ENCODE measurements at places on chromosomes 13 and 19.
A peak's percentile ranks its signal among the peaks of the same experiment; 100 is the strongest.

GRCh38 chr13:50131920-50132903 lies 117.0 kb downstream of the KCNRG start:
- DNase-seq, result peak; percentile 68

DNA sequence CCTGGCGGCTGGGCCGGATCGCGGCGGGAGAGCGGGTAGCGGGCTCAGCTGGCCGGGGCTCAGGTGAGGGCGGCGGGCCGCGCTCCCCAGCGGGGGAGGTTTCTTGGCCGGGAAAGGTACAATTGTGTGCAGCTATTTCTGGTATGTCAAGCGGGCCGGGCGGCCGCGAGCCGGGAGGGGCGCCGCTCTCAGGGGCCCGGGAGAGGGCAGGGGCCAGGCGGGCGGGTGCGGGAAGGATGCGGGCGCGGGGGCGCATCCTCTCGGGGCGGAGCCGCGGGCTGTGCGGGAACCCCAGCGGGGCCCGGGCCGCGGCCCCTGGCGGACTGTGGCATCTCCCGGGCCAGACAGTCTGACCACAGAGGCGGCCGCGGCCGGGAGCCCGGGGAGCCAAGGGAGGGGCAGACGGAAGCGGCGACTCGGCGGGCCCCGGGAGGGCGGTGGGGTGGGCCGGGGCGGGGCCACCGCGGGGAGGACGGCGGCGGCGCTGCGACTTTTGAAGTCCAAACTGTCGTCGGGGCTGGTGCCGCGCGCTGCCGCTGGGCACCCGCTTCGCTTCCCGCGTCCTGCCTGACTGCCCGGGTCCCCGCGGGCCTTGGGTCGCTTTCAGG lies at the start of gene LMO7:
LMO7 (plus strand) TSS at position 503 of the 608 bp plus-strand sequence. CDS start 328 bp downstream, outside the sequence.
- peak; percentile 71 for DNase-seq

GRCh38 chr13:102779436-102780159 lies 6.0 kb upstream of the TEX30 start:
- DNase-seq, result no peak

GRCh38 chr13:75220861-75221260 lies 261.1 kb downstream of the TBC1D4 start:
- no peak for DNase-seq

DNA sequence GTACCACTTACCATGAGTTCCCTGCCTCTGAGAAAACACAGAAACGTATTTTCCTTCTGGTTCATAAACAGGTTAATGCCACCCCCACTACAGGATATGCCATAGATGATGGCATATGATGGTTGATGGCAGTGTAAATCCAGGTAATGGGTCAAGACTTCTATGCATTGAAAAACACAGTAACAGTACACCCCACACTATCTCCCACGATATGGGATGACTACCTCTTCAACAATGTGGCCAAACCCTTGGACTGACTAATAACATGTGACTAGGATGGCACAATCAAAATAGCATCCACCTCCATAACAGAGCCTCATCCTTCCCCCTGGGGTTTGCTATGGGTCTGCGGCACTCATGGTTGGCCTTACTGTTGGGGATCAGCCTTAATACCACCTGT lies 22.0 kb downstream of the ZNF235 start:
- no peak for DNase-seq

- DNase-seq, result no peak
Measured at GRCh38 chr13:98965325-98965724, 12.5 kb downstream of the DOCK9 start.

Data from ELF-1 (cell line).